ENCODE measurements at places on chromosomes 5 and 9.

GRCh38 chr9:83633255-83633654, 10.3 kb downstream of the IDNK start:
- DNase-seq: no peak
- no peak overlapping the region for H3K27ac ChIP-seq
- H3K4me3 ChIP-seq: no peak overlapping the region
- no peaks in the 10 kb centered on the region for H3K27me3 ChIP-seq

GRCh38 chr5:140608722-140609121, 24.3 kb downstream of the CD14 start:
- H3K4me3 ChIP-seq: no peak overlapping the region
- peaks cover 6% of the 10 kb centered on the region for H3K27me3 ChIP-seq
- H3K36me3 ChIP-seq: no peaks in the 10 kb centered on the region
- DNase-seq: no peak
- no peak overlapping the region for H3K27ac ChIP-seq
- H3K4me1 ChIP-seq: peaks cover 26% of the 10 kb centered on the region

- DNase-seq: no peak
- no peaks in the 10 kb centered on the region for H3K27me3 ChIP-seq
- H3K27ac ChIP-seq: no peak overlapping the region
- H3K4me3 ChIP-seq: no peak overlapping the region
- H3K36me3 ChIP-seq: no peaks in the 10 kb centered on the region
- no peaks in the 10 kb centered on the region for H3K4me1 ChIP-seq
These were observed 27.6 kb downstream of the SGCD start for GRCh38 chr5:156354571-156354970.

DNA sequence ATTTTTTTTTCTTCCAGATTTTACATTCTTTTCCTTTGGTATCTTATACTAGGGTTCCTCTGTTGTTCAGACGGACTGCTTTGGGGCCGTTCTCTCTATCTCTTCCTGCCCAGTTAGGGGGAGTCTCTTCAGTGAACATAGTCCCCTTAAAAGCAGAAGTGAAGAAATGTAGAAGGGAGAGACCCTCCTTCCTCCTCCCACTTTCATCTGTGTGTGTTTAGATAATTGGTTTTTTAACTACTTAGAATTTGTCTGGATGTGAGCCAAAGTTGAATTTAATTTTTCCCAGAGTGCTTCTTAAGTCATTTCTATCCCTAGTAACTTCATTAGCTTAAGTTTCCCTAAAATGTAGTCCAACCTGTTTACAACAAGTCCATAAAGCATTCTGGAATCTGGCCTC, 167.5 kb downstream of the HACD4 start:
- H3K27ac ChIP-seq: no peak overlapping the region
- H3K4me3 ChIP-seq: no peak overlapping the region
- no peaks in the 10 kb centered on the region for H3K27me3 ChIP-seq
- H3K36me3 ChIP-seq: peaks cover 41% of the 10 kb centered on the region
- no peak for DNase-seq

DNA sequence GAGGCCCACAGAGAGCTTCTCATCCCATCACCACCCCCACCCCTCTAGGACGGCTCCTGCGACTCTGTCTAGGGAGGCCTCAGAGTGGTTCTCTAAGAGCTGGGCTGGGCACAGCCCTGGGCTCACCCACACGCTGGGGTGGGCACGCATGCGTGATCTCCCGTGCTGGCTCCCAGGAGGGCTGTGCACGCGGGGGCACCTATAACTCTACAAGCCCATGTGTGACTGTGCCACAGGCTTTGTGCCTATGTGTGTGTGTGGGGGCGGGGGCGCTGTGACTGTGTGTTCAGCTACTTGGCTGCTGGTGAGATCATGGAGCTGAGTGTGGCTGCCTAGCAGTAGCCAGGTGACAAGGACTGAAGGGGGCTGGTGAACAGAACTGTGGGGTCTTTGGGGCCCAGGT, 32.2 kb downstream of the NDUFA8 start:
- DNase-seq: no peak
- H3K27ac ChIP-seq: peak overlapping the region; percentile 65
- no peak overlapping the region for H3K4me3 ChIP-seq
- H3K36me3 ChIP-seq: no peaks in the 10 kb centered on the region
- peaks cover 51% of the 10 kb centered on the region for H3K27me3 ChIP-seq
